ENCODE measurements at places on chromosomes 6 and 20.

- no peak for DNase-seq
- H3K27me3 ChIP-seq = peaks cover 4% of the 10 kb centered on the region
- H3K36me3 ChIP-seq = no peaks in the 10 kb centered on the region
- H3K4me1 ChIP-seq = no peaks in the 10 kb centered on the region
These were observed 28.6 kb upstream of the MOCS1 start for GRCh38 chr6:39962831-39963230.

GRCh38 chr6:138468320-138469015, 30.8 kb downstream of the NHSL1 start:
- H3K36me3 ChIP-seq = peaks cover 8% of the 10 kb centered on the region
- no peak overlapping the region for H3K4me3 ChIP-seq
- peaks cover 5% of the 10 kb centered on the region for H3K4me1 ChIP-seq

GRCh38 chr20:37411408-37412219, 65.7 kb downstream of the SRC start:
- peaks cover 78% of the 10 kb centered on the region for H3K27me3 ChIP-seq
- H3K36me3 ChIP-seq = no peaks in the 10 kb centered on the region
- H3K27ac ChIP-seq = no peak overlapping the region
- DNase-seq = peak; percentile 51

GRCh38 chr6:57262901-57263694, 41.0 kb upstream of the RAB23 start:
- H3K36me3 ChIP-seq = no peaks in the 10 kb centered on the region
- H3K27ac ChIP-seq = peak overlapping the region; percentile 71
- DNase-seq = peak; percentile 42
- no peak overlapping the region for H3K4me3 ChIP-seq
- H3K4me1 ChIP-seq = peaks cover 29% of the 10 kb centered on the region

GRCh38 chr6:33251395-33252012, 20.2 kb downstream of the VPS52 start:
- H3K27ac ChIP-seq = no peak overlapping the region

DNA sequence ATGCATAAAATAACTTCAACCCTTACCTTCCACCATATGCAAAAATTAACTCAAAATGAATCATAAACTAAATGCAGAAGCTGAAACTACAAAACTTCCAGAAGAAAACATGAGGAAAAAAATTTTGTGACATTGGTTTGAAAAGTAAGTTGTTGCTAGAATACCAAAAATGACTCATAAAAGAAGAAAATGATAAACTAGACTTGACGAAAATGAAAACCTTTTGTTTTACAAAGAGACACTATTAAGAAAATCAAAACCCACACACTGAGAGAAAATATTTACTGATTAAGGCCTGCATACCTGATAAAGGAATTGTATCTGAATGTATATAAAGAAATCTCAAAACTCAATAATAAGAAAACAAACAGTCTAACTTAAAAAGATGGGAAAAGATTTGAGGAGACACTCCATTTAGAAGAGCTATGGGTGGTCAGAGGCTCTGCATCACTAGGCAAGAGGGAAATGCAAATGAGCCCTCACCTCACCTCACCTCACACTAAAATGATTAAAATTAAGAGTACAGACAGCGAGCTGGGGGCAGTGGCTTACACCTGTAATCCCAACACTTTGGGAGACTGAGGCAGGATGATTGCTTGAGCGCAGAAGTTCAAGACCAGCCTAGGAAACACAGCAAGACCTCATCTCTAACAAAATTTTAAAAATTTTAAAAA, 97.6 kb upstream of the CST7 start:
- DNase-seq = no peak
- H3K4me3 ChIP-seq = no peak overlapping the region
- H3K36me3 ChIP-seq = no peaks in the 10 kb centered on the region
